ENCODE measurements at places on chromosomes 2 and 18.

- DNase-seq: no peak
Measured at GRCh38 chr2:169637620-169638019, 53.5 kb downstream of the PPIG start.

- DNase-seq: no peak
Measured at GRCh38 chr2:221304916-221305315, 267.2 kb downstream of the EPHA4 start.

DNA sequence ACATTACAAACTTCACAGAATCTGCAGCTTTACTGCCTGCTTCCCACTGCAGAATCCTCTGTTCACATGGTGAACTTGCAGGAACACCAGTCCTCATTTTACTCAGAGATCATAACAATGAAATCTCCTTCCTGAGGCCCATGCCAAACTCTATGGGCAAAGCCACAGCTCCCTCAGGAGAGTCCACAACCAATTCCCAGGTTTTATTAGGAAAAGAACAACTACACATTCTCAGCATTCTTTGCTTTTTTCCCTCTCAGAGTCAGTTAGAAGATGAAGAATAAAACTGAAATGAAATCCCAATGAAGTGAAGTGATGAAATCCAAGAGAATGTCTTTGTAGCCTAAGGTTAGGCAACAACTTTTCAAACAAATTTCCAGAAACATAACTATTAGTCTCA lies 233.7 kb downstream of the DSEL start:
- no peak for DNase-seq

DNA sequence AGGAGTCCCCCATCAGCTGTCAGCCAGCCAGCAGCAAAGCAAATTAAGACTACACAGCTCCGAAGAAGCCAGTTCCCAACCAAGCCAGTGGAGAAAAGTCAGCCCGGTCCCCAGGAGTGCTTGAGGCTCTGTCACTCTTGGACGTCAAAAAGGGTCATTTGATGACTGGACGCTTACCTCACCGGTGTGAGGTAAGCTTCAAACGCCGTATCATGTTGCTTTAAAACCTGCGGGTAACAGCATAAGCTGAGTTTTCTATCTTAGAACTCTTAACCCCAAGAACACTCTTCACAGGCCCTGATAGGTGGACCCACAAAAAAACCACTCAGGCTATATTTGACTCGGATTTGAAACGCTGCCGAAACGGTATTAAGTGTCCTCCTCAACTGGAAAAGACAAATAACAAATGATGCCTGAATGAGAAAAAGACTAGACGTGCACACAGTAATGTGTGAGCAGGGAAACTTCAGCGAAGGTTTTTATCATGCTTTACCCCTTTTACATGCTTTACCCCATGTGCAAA lies 682 bp upstream of the LNPK start:
- no peak for DNase-seq

DNA sequence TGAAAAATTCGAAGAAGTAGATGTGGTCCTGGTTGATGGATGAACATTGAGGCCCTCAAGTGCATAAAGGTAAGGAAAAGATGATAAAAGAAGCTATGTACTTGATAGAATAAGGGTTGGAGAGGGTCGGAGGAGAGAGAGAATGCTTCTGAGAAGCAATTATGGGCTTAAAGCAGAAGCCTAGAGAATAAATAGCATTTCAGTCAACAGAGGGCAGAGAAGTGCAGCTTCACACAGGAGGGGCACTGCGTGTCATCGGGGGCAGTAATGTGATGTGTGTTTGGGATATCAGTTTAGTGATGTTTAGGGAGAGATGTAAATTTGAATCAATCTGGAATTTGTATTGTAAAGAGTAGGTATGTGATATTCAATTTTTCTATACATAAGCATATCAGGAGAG lies 334.5 kb downstream of the PIK3C3 start:
- DNase-seq: no peak

GRCh38 chr2:219559156-219559915 lies 12.0 kb downstream of the OBSL1 start:
- no peak for DNase-seq
